ENCODE measurements at places on chromosomes 2 and 18. TPM values are rescaled to one million over a fixed set of nuclear protein-coding genes. Genes with fewer than 3 reads are reported as not detected.
A peak's percentile ranks its signal among the peaks of the same experiment; 100 is the strongest.

TCF4 gene
- total RNA-seq, result 133 TPM

COL4A3 gene
- total RNA-seq, result 2.9 TPM

DNA sequence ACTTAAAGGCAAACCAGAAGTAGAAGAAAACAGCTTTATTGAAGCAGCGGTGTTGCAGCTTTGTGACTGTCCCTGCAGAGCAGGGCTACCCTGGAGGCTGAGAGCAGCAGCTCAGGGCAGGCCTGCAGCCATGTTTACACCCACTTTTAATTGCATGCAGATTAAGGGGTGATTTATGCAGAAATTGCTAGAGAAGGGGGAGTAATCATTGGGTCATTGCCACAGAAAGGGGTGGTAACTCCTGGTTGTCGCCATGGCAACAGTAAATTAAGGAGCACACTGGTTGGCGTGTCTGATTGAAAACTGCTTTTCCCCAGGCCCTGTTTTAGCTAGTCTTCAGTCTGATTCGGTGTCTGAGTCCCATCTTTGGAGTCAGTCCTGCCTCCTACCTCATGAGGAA is 195.4 kb upstream of the HDAC4 start:
- H3K27ac ChIP-seq, result no peak overlapping the region
- no peaks in the 10 kb centered on the region for H3K36me3 ChIP-seq
- H3K4me1 ChIP-seq, result no peaks in the 10 kb centered on the region

DNA sequence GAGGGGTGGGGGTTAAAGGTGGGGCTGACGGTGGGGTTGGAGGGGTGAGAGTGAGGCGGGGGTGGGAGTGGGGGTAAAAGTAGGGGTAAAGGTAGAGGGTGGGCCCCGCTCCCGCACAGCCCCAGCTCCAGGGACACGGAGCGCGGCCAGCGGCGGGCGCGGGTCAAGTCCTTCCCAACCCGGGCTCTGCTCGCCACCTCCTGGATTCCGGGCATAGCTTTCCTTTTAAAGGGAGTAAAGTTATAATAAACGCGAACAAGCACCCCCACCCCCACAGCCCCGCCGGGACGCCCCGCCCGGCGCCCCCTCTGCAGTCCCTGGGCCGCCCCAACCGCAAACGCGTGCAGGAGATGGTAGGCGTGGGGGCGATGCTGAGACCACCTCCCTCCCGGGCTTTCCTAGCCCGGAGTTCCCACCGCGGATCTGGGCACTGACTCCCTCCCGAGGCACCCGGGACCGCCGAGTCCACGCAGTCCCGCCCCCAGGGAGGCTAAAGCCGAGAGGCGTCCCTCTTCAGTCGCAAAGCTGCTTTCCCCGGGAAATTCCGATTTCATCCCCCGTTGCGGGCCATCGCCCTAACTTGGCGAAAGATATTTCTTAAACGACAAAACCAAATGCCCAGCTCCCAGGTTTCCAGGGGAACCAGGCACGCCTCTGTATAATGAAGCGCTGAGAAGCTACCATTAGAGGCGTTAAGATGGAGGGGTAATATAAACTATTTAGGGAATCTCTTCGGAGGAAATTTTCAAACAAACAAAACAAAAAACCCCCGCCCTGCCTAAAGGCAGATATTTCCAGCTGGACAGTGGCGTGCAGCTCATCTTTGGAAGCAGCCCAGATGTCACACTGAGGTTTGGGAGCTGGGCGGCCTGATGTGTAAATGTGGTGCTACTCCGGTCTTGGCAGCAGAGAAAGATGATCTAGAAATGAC is at the start of gene LIMS2:
Gene LIMS2, minus strand, starts transcription at position 200 of the 931 bp plus-strand sequence. CDS start 506 bp downstream, outside the sequence.
- H3K4me3 ChIP-seq, result peak within 1 kb of the TSS; percentile 61
- DNase-seq, result peak; percentile 52
- H3K27ac ChIP-seq, result peak within 1 kb of the TSS; percentile 89
- H3K36me3 ChIP-seq, result no peaks in the 10 kb centered on the region
- no peaks in the 10 kb centered on the region for H3K4me1 ChIP-seq

LIPG gene
- total RNA-seq, result 0.16 TPM

- H3K27ac ChIP-seq, result no peak overlapping the region
- DNase-seq, result no peak
- H3K4me3 ChIP-seq, result no peak overlapping the region
- no peaks in the 10 kb centered on the region for H3K36me3 ChIP-seq
- H3K4me1 ChIP-seq, result no peaks in the 10 kb centered on the region
Measured at GRCh38 chr2:37782155-37782673, 110.8 kb upstream of the CDC42EP3 start.

RIT2 gene
- not detected for total RNA-seq

KANSL3 gene
- total RNA-seq, result 44.2 TPM

TUBB8B gene
- not detected for total RNA-seq

DYTN gene
- total RNA-seq, result not detected

GRCh38 chr18:80200932-80201672 is 46.2 kb downstream of the PARD6G start:
- no peaks in the 10 kb centered on the region for H3K36me3 ChIP-seq
- DNase-seq, result no peak
- H3K4me1 ChIP-seq, result no peaks in the 10 kb centered on the region
- no peak overlapping the region for H3K4me3 ChIP-seq
- no peaks in the 10 kb centered on the region for H3K27me3 ChIP-seq
- no peak overlapping the region for H3K27ac ChIP-seq

GRCh38 chr2:60486067-60486466 is 67.4 kb downstream of the BCL11A start:
- H3K27ac ChIP-seq, result no peak overlapping the region
- no peak for DNase-seq
- no peaks in the 10 kb centered on the region for H3K4me1 ChIP-seq

DNA sequence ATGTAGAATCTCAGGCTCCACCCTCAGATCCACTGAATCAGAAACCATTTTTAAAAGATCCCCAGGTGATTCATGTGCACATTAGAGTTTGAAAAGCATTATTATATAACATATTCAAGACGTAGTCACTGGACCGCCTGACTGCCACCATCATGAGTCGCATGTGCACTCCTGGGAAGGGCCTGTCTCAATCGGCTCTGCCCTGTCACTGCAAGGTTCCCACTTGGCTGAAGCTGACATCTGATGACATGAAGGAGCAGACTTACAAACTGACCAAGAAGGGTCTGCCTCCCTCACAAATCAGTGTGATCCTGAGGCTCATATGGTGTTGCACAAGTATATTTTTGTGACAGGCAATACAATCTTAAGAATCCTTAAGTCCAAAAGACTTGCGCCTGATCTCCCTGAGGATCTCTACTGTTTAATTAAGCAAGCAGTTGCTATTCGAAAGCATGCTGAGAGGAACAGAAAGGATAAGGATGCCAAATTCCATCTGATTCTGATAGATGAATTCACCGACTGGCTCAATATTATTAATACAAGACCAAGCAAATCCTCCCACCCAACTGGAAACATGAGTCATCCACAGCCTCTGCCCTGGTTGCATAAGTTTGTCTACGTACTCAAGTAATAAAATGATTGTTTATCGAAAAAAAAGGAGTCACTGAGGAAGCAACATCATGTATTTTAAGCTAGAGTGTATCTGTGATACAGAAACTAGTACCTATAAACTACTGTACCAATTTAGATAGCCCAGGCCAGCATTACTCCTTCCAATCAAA is 26.2 kb downstream of the ATAD2B start:
- H3K27me3 ChIP-seq, result no peaks in the 10 kb centered on the region
- H3K4me3 ChIP-seq, result no peak overlapping the region
- no peaks in the 10 kb centered on the region for H3K4me1 ChIP-seq
- no peaks in the 10 kb centered on the region for H3K36me3 ChIP-seq
- peak overlapping the region; percentile 61 for H3K27ac ChIP-seq

ATF2 gene
- total RNA-seq, result 71.7 TPM

FHOD3 gene
- 13.0 TPM for total RNA-seq

IHH gene
- not detected for total RNA-seq

MAP3K19 gene
- not detected for total RNA-seq

DNA sequence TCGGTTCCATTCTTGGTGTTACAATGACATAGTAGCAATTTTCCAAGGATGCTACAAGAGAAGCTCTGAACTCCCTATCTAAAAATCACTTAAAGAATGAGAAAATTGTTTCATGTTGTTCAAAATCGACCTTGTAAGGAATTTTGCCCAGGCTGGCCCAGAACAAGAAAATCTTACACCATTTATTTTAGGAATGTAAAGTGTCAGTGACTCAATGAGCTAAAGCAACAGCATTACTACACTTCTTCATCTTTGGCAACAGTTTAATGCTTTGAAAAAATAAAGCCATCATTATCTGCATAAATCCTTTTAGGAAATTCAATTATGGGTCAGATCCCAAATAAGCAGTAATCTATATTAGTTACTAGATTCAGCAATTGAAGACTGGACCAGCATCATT is 38.6 kb downstream of the SLC25A12 start:
- no peak overlapping the region for H3K27ac ChIP-seq
- no peaks in the 10 kb centered on the region for H3K4me1 ChIP-seq
- H3K4me3 ChIP-seq, result no peak overlapping the region
- DNase-seq, result no peak
- H3K36me3 ChIP-seq, result no peaks in the 10 kb centered on the region

PLGLB2 gene
- 5.6 TPM for total RNA-seq

ZNF24 gene
- 39.0 TPM for total RNA-seq

C2orf76 gene
- total RNA-seq, result 13.0 TPM

- no peak overlapping the region for H3K27ac ChIP-seq
- H3K4me1 ChIP-seq, result no peaks in the 10 kb centered on the region
- H3K4me3 ChIP-seq, result no peak overlapping the region
- peaks cover under 1% of the 10 kb centered on the region for H3K36me3 ChIP-seq
- H3K27me3 ChIP-seq, result no peaks in the 10 kb centered on the region
Measured at GRCh38 chr18:49251451-49251850, 209.0 kb downstream of the DYM start.

Data from breast epithelium (tissue), 4 donors.